ENCODE measurements at places on chromosomes 12 and 14.
A peak's percentile ranks its signal among the peaks of the same experiment; 100 is the strongest.

GRCh38 chr14:59018978-59019377 lies 169.5 kb upstream of the DAAM1 start:
- no peak for DNase-seq

GRCh38 chr14:50717811-50718210 lies 49.7 kb upstream of the SAV1 start:
- DNase-seq, result no peak

DNA sequence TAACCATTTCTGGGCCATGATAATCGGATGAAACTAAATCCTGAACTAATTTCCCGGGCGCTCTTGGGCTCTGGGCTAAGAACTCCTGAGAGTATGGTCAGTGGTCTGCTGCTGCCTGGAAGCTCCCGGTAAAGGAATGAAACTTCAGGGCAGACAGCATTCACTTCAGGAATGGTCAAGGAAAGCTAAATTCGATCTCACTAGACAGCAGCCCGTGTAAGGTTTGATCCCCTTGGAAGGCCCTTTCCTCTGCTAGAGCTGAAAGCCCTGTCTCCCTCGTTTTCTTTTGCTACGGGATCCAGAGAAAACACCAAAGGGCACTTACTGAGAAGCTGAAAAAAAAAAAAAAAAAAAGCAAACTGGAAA lies 680 bp downstream of the ASB8 start:
- no peak for DNase-seq

DNA sequence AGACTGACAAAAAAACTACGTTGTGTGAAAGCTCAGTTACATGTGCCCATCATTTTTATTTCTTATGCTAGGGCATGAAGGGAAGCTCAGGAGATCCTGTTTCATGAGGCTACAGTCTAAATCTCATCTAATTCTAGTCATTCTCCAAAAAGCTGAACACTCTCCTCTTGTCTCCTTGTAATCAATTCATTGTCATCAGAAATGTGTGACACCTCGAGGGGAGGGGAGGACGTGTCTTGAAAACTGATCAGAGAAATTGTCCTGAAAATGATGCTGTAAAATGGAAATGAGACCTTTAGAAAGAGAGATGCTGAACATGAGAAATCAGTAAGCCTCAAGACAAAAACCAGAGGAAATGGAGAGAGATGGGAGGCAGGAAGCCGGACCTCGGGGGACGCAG lies 103.4 kb downstream of the DAD1 start:
- no peak for DNase-seq

DNA sequence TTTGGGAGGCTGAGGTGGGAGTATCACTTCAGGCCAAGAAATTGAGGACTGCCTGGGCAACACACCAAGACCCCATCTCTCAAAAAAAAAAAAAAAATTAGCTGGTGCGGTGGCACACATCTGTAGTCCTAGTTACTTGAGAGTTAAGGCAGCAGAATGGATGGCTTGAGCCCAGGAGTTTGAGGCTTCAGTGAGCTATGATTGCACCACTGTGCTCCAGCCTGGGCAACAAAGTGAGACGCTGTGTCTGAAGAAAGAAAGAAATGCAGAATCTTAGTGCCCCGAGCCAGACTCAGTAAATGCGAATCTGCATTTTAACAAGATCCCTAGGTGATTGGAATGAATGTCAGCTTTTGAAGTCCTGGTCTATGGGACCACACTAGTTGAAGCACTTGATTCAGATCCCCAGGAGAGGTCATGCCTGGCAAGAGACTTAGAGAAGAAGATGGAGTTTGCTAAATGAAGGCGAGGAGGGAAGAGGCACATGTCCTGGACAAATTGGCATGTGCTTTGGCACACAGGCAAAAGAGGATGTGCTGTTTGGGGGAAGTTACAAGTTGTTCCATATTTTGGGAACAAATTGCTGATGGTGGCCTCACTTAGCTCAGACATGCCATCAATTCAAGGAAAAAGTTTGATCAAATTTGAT lies 56.6 kb downstream of the DRAM1 start:
- no peak for DNase-seq

- no peak for DNase-seq
Observed at GRCh38 chr12:120321382-120322202, 6.0 kb downstream of the PLA2G1B start.

DNA sequence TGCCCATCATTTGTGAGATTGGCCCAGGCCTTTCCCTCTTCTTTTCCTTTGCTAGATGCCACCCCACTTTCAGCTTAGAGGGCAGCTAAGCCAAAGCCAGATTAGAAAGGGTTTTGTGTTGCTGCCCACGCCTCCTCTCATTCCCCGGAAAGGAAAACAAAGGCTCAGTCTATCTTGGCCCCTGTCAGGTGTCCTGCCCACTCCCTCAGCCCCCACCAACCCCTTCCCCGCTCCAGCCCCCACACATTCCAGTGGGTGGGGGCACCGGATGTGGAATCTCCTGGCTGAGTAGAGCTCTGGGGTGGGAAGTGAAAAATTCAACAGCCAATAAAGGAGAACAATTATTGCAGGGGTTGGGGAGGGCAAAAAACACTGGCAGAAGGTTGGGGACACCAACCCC lies 2.2 kb downstream of the BLOC1S1 start:
- DNase-seq, result no peak

- peak; percentile 24 for DNase-seq
Observed at GRCh38 chr14:75454963-75455546, 27.2 kb downstream of the JDP2 start.

Measured in CMK (cell line).